ENCODE measurements at places on chromosomes 7 and 10. TPM values are rescaled to one million over a fixed set of nuclear protein-coding genes. Genes with fewer than 3 reads are reported as not detected.

DNA sequence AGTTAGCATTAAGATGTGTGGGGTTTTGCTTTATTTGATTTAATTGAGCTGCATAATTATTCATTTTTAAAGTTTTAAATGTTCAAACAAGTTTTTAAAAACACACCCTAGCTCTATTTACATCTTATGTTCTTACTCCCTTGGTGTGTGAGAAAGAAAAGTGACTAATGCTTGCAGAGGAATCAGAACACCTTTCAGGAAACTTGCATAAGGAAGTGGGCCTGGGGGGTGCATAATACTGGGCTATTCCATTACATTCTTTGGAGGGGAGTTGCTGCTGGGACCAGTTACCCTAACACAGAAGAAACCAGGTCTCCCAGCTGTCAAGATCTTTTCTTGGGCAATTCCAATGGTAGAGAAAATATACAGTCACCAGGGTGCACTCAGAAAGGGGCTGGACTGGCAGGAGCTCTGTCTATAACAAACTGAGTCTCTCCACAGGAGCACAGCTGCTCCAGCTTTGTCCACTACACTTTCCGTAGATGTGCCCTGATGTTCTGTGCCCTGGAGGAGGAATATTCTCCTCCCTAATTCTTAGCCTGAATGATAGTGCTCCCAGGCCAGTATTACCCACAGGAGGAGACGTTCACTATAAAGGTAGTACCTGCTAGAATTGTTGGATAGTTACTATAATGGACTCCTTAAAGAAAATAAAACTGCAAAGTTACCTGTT is 304.2 kb downstream of the CDC14C start:
- no peak overlapping the region for H3K27ac ChIP-seq
- no peak overlapping the region for H3K4me3 ChIP-seq
- no peaks in the 10 kb centered on the region for H3K4me1 ChIP-seq

DNA sequence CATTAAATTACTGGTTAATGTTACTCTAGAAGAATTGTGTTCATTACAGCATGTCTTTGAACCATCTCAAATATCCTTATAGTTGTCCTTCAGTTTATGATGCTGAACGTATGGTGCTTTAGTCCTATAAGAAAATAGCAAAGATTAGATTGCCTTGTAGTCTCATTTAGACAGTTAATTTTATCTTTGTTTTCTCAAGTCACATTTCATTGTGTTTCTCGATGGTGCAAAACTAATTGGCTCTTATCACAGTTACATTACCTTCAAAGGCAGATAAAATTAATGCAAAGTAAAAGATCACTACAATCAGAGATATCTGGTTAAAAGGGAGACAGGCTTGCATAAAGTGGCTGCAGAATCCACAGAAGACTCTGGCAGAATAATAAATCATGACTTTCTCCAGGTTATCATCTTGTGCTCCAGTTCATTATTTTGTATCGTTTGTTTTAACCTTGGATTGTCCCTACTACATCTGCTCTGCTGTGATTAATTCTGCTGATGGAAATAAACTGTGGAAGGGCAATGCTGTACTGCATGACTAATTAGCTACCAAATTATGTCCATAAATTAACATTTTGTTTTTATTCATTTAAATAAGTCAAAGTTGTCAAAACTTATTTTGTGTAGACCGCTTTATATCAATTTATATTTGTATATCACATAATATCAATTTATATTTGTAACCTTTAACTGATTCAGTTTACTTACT is 24.2 kb downstream of the PRPS1L1 start:
- DNase-seq, result no peak
- H3K27me3 ChIP-seq, result no peaks in the 10 kb centered on the region
- no peaks in the 10 kb centered on the region for H3K36me3 ChIP-seq
- no peak overlapping the region for H3K4me3 ChIP-seq
- no peaks in the 10 kb centered on the region for H3K4me1 ChIP-seq

Gene FAM180A
- not detected for total RNA-seq

- DNase-seq, result no peak
- H3K27me3 ChIP-seq, result no peaks in the 10 kb centered on the region
- H3K4me3 ChIP-seq, result peak overlapping the region; percentile 93
- peak overlapping the region; percentile 96 for H3K27ac ChIP-seq
- H3K4me1 ChIP-seq, result peaks cover 10% of the 10 kb centered on the region
Observed at GRCh38 chr10:79349072-79349491, 1.8 kb downstream of the PPIF start.

GRCh38 chr7:3140834-3141233 is 97.2 kb upstream of the CARD11 start:
- H3K27ac ChIP-seq, result no peak overlapping the region
- H3K4me1 ChIP-seq, result peaks cover 14% of the 10 kb centered on the region
- H3K27me3 ChIP-seq, result peaks cover 4% of the 10 kb centered on the region
- no peaks in the 10 kb centered on the region for H3K36me3 ChIP-seq
- no peak overlapping the region for H3K4me3 ChIP-seq

- no peaks in the 10 kb centered on the region for H3K27me3 ChIP-seq
- DNase-seq, result no peak
- no peaks in the 10 kb centered on the region for H3K4me1 ChIP-seq
- H3K4me3 ChIP-seq, result no peak overlapping the region
- H3K27ac ChIP-seq, result no peak overlapping the region
Observed at GRCh38 chr10:20202337-20202736, 386.1 kb downstream of the PLXDC2 start.

Gene C10orf95
- total RNA-seq, result 0.42 TPM

- peaks cover 40% of the 10 kb centered on the region for H3K36me3 ChIP-seq
- DNase-seq, result no peak
- no peaks in the 10 kb centered on the region for H3K27me3 ChIP-seq
- no peaks in the 10 kb centered on the region for H3K4me1 ChIP-seq
- no peak overlapping the region for H3K4me3 ChIP-seq
- H3K27ac ChIP-seq, result no peak overlapping the region
Observed at GRCh38 chr7:87858417-87859100, 17.6 kb downstream of the SLC25A40 start.

GRCh38 chr7:108448584-108449505 is 7.4 kb downstream of the NRCAM start:
- H3K27ac ChIP-seq, result peak overlapping the region; percentile 79
- DNase-seq, result peak; percentile 37
- peaks cover 33% of the 10 kb centered on the region for H3K4me1 ChIP-seq
- H3K4me3 ChIP-seq, result peak overlapping the region; percentile 16
- no peaks in the 10 kb centered on the region for H3K27me3 ChIP-seq

Gene GGCT
- total RNA-seq, result 66.0 TPM

Gene NUTM2E
- total RNA-seq, result 0.49 TPM

Measured in A673 (cell line).